Neural progenitor cell (in vitro differentiated cells): ENCODE measurements at places on chromosomes 2 and 18. TPM values are rescaled to one million over a fixed set of nuclear protein-coding genes. Genes with fewer than 3 reads are reported as not detected.
A peak's percentile ranks its signal among the peaks of the same experiment; 100 is the strongest.

DNA sequence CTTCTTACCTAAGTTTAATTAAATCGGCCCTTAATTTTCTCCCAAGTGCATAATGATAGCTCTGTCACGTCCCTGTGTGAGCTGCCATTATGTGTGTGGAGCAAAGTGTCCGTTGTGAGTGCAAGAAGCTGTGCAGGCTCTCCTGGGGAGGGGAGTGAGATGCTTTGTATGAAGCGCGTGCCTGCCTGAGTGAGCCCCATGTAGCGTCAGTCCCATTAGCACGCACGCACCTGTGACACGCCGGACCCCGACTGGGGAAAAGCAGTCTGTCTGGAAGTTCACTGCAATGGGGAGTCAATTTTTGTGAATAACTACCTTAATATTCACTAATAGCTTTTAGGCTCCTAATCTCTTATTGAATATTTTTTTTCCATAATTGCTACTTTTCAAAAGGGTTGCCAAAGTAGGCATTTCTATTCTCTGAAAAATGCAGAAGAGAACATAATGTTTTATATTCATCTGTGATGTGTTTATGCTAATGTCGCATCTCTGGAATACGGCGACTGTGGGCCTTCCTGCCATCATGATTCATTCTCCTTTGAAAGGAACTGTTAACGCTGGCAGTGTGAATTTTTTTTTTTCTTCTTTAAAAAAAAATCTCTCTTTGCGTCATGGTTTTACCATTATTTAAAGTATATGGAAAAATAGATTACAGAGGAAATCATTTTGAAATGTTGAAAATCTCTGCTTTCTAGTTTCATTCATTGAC, 157.7 kb downstream of the COL4A4 start:
- no peak for DNase-seq

- DNase-seq: no peak
Measured at GRCh38 chr2:200730960-200731359, 80.8 kb upstream of the BZW1 start.

DNA sequence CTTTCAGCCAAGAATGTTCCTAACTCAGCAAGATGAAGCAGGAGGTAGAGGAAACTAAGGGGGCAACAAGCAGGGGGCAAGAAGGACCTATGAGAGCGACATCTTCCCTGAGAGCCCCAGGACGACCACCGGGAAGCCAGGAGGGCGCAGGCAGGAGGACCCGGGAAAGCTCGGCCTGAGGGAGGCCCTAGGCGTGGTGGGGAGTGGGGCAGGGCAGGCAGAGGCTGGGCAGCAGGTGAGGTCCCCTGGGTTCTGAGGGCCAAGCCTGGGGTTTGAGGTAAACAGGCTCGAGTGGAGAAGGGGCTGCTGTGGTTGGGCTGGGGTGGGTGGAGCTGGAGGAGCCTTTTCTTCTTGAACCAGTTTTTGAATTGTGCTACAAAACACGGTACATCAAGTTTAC, 1.3 kb upstream of the ALPI start:
- no peak for DNase-seq

DNA sequence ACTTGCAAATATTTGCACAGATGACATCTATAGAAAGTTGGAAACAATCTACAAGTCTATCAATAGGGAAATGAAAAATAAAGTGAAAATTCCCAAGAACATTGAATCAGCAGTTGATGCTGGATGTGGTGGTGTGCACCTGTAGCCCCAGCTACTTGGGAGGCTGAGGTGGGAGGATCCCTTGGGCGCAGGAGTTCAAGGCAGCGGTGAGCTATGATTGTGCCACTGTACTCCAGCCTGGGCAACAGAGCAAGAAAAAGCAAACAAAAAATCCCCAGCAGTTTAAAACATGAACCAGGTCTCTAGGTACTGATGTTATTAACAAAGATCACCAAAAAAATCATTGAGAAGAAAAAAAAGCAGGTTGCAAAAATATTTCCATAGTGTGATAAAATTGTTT, 15.4 kb upstream of the NDUFV2 start:
- DNase-seq: no peak

DNA sequence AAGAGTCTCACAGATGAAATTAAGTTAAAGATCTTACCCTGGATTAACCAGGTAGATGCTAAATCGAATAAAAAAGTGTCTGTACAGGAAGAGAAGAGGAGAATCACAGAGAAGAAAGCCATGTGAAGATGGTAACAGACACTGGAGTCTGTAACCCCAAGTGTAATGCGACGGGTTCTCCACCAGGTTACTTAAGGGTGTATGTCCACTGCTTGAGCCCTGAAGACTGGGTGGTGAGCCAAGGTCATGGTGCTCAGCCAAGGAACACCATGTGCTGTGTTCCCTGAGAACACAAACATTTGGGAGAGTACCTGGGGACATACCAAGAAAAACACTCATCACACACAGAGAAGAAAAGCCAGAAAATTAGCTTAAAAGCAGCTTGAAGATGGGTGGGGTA, 8.2 kb upstream of the ACADL start:
- DNase-seq: no peak

GRCh38 chr18:34222307-34223163, 2.2 kb downstream of the NOL4 start:
- peak; percentile 73 for DNase-seq

- no peak for DNase-seq
Measured at GRCh38 chr2:190519975-190520767, 14.4 kb downstream of the NEMP2 start.

GRCh38 chr2:212428681-212429478, 109.7 kb downstream of the ERBB4 start:
- DNase-seq: peak; percentile 82

DNA sequence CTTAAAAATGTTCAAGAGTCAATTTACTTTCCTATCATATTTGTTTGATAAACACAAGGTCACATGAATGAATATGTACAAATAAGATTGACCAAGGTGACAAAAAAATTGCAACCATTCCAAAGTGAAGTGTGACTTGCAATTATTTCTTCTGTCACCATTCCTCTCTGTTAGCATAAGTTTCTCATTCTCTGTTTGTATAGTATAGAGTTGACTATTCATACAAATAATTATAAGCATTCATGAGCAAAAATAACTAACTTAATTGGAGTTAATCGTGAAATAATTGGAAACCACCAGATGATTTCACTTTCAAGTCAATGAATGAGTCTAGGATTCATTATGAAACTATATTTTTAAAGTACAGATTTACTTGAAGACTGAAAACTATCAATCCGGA, 42.1 kb downstream of the PGAP1 start:
- no peak for DNase-seq

DNA sequence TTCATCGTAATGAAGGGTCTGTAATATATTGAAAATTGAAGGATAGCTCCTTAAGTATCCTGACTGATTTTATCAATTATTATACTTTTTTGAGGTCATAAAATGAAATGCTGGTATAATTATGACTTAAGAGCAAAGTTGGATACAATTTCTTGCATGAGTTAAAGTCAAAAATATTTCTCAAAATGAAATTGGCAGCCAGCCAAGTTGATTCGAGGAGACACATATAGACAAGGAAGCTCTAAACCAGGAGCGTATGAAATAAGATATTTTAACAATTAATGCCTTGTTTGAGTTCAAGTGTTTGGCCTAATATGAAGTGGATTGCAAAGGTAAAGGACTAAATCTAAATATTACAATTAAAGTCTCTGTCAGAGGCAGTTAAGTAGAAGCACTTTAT, 260.4 kb upstream of the DSEL start:
- no peak for DNase-seq

GRCh38 chr2:6073191-6074088, 381.3 kb downstream of the SOX11 start:
- peak; percentile 73 for DNase-seq

- no peak for DNase-seq
Measured at GRCh38 chr2:105885456-105885855, 140.7 kb downstream of the NCK2 start.

DNA sequence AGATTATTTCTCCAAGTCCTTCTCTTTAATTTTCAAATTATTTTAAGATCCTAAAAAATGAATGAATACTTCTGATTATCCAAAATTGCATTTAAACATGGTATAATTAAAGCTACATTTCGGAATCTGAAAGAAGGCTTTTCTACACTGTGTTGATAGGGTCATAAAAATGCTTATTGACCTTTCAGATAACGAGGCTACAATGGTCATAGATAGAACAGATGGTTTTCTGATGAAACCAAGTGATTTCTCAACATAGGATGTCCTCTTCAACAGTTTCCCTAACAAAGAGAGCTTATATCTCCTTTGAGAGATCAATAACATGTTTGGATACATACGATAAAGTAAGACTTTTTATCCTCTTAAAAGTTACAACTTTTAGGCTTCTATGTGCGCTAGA, 201.1 kb downstream of the PTH2R start:
- DNase-seq: no peak

DNA sequence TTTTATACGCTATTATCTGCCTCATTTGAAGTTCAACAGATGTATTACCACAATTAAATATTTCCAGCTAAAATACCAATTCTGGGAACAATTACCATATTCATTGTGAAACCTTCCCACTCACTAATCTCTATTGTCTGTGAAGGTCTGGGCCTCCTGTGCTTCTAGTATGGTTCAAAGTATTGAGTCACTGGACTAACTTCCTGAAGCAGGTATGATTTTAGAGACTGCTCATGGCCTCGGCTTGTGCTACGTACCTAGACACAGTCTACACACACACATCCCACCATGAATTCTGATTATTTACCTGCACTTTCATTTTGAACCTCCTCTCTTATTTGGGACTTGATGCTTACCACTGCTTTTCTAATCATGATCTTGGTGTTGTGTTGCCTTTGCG, 180.7 kb upstream of the EPHA4 start:
- DNase-seq: no peak

GRCh38 chr18:59779979-59780378, 82.8 kb upstream of the CCBE1 start:
- no peak for DNase-seq

DNA sequence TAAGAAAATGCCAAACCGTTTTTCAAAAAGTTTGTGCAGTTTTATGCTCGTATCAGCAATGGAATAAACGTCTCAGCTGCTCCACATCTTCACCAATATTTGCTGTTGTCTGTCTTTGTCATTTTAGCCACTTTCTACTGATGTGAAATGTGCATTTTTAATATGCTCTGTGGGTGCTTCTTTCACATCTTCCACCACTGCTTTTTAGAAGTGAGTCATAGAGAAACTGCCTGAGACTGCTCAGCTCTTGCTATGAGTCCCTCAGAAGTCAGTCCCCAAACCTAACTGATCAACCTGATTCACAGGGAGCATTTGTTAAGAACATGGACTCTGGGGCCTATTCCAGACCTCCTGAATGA, 41.0 kb upstream of the EPC2 start:
- no peak for DNase-seq

- DNase-seq: no peak
Measured at GRCh38 chr2:60379684-60380083, 173.8 kb downstream of the BCL11A start.

- no peak for DNase-seq
Measured at GRCh38 chr2:216960671-216961268, 100.9 kb upstream of the TNP1 start.

DNA sequence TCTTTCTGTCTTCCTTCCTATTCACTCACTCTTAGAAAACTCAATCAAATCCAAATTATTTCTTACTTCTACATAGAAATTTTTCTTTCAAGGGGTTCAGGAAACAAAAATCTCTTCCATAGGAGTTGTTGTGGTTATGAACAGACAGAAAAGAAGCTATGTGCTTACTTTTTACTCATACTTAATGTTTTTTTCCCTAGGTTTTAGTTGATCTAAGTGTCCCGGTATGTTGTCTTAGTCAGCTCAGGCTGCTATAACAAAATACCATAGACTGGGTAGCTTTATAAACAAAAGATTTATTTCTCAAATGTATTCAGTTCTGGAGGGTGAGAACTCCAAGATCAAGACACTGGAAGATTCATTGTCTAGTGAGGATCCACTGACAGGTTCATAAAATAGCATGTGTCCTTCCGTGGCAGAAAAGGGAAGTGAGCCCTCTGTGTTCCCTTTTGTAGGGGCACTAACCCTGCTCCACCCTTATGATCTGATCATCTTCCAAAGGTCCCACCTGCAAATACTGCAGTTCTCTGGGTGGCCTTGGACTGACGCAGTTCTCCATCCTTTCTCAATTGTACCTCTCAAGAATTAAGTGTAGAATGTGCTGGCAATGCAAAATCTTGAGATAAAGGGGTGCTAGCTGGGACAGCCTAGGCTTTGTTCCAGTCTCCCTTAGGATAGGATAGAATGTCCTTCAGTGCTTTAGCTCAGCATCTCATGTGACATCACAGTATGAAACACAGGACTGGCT, 14.4 kb upstream of the VRK2 start:
- no peak for DNase-seq

- no peak for DNase-seq
Measured at GRCh38 chr18:79552696-79553095, 126.9 kb upstream of the CTDP1 start.

DNA sequence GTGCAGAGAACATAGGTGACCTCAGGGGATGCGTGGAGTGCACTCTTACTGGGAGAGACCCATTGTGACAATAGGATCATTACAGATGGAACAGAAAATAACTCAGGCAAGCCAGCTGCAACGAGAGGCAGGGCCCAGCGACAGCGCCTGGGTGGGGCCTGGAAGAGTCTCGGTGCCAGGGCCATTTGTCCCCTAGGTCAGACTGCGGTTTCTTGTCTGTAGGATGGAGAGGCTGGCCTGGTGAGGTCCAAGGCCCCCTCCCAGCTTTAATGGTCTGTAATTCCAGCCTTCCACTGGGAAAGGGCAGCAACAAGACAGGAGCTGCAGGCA, 208.6 kb upstream of the APCDD1 start:
- no peak for DNase-seq

DNA sequence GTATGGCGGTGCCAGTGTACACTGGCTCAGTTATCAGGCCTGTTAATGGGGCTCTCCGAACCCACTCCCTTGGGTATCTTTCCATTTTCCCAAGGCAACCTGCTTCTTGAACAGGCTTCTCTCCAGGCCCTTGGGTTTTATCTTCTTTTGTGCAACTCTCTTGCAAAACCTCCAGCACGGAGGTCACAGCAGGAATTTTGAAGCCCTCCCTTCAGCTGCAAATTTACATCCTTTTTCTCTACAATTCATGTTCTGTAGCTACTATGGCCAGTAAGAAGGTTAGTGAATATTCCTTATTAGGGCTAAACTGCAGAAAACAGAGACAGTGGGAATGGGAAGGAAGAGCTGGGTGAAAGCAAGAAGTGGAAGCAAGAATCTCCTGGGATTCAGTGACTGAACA, 10.4 kb upstream of the NPAS2 start:
- no peak for DNase-seq

GRCh38 chr2:46246790-46247189, 50.4 kb upstream of the EPAS1 start:
- no peak for DNase-seq

- peak; percentile 34 for DNase-seq
Measured at GRCh38 chr2:179268277-179268925, 3.8 kb upstream of the SESTD1 start.

GRCh38 chr2:34308140-34308539, 709.0 kb upstream of the FAM98A start:
- DNase-seq: no peak

Gene FIGN
- 27.7 and 41.1 TPM in 2 replicates for total RNA-seq

Gene UGT1A3
- total RNA-seq: not detected in 2 replicates

Gene KIF5C
- 53.0 and 63.1 TPM in 2 replicates for total RNA-seq

Gene RAD51AP2
- 0.31 and 1.2 TPM in 2 replicates for total RNA-seq

Gene RIT2
- total RNA-seq: not detected in 2 replicates

Gene SERPINB10
- not detected in 2 replicates for total RNA-seq

Gene G6PC2
- not detected in 2 replicates for total RNA-seq

Gene CD207
- not detected in 2 replicates for total RNA-seq

Gene MRPL30
- total RNA-seq: 67.9 and 110 TPM in 2 replicates

Gene RMC1
- total RNA-seq: 20.8 and 31.6 TPM in 2 replicates
